ENCODE measurements at places on chromosomes 2 and 18.

GRCh38 chr18:22848615-22849014 is 84.5 kb upstream of the RBBP8 start:
- DNase-seq, result peak; percentile 35

DNA sequence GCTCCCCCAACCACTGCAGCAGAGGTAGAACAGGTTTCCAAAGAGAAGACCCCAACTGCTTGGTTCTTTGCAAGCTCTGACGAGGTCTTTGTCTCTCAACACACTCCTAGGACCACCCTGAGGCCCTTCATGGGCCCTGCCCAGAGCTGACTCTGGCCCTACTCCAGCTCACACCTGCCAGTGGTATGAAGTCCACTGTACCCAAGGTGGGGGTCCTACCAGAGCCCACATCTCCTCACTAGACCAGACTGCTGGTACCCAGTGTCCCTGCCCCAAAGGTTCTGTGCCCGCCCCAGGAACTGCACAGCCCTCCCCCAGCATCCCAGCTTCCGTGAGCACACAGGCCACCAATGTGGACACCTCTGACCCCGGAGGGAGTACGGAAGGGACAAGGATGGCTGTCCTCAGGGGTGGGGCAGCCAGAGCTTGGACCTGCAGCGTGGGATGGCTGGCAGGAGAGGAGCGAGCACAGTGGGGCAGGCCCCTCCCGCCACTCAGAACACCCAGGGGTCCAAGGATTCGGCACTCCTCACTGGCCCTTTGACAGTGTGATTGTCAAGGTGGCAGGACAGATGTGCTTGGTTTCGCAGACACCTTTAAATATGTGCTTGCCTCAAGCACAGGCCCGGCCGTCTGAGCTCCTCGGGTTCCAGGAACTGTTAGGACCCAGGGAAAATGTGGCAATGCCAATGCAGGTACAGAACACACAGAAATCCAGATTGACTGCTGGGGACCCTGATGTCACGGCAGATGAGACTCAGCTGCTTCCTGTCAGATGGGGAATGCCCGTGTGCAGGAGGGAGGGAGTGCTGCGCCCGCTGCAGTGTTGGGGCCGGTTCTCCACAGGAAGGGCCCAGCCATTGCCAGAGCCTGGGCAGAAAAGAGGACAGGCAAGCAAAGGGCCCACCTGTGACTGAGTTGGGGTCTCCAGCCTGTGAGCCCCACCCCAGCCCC is 51.2 kb downstream of the MTERF4 start:
- no peak for DNase-seq

GRCh38 chr18:27794181-27794926 is 382.6 kb downstream of the CDH2 start:
- no peak for DNase-seq

GRCh38 chr2:181848261-181848886 is 43.2 kb upstream of the ITPRID2 start:
- DNase-seq, result no peak

- no peak for DNase-seq
Measured at GRCh38 chr2:21099281-21099907, 24.4 kb upstream of the TDRD15 start.

DNA sequence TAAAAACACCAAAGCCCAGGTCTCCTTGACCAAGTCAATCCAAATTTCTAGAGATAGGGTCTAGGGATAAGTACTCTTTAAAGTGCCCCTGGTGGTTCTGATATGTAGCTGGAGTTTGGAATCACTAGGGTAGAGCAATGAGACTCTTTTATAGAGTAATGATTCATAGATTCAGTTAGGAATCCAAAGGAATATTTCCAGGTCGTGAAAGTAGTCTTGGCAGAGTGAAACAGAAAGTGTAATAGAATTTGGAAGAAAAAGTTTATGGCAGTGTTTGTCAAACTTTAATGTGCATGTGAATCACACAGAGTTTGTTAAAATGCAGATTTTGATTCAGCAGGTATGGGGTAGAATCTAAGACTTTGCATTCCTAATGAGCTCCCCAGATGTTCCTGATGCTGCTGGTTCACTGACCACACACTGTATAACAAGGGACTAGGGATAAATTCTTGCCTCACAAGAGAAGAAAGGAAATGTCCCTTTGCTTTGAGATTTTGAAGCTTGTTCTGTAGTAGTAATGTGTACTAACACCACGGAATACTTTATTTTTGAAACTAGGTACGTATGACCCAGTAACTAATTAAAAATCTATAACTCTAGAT is 1.8 kb downstream of the UPP2 start:
- no peak for DNase-seq

DNA sequence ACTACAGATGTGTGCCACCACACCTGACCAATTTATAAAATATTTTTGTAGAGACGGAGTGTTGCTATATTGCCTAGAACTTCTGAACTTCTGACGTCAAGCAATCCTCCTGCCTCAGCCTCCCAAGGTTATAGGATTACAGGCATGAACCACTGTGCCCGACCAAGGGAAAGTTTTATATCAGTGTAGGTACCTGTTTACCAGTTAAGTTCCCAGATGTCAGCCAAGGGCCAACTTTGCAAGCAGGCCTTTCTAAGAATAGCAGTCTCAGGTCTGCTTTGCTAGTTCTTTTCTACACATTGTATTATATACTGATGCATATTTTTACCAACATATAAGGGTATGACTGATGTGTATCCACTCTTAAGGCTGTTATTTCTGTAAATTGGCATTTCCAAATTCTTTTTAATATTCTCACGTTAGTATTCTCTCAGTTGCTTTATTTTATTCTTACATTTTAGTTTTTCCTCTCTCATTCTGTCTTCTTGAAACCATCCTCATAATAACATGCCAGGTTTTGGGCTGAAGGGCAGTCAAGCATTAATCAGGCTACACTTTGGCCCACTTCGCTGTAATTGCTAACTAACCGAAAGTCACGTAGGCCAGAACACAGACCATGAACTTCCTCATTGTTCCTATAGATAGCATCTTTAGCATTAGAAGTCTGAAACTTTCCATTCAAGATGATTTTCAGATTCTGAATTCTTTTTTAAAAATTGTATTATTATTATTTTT is 25.0 kb upstream of the CXXC1 start:
- peak; percentile 16 for DNase-seq

DNA sequence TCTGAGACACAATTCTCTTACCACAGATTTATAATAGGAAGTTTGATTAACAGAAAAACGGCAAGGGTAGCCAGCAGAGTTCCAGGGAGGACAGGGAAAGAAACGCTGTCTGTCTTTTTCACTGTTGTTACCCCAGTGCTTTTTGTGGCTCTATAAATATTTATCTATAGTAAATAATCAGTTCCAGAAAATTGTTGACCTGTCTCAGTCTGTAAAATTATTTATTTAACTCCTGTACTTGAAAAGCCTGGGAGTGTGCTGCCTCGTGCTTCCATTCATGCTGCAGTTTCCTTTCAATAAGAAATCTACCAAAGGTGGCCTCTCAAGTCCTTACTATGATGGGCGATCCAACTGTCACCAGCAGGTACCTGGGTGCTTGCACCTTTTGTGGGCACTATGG is 102.9 kb downstream of the ETAA1 start:
- no peak for DNase-seq

DNA sequence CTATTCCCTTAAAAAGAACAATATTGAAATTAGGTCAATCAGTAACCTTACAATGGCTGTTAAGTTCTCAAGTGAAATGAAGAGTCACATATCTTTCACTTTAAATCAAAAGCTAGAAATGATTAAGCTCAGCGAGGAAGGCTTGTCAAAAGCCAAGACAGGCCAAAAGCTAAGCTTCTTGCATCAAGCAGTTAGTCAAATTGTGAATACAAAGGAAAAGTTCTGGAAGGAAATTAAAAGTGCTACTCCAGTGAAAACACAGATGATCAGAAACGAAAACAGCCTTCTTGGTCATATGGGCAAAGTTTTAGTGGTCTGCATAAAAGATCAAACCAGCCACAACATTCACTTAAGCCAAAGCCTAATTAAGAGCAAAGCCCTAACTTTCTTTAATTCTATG is 402.6 kb upstream of the ZEB2 start:
- DNase-seq, result no peak

DNA sequence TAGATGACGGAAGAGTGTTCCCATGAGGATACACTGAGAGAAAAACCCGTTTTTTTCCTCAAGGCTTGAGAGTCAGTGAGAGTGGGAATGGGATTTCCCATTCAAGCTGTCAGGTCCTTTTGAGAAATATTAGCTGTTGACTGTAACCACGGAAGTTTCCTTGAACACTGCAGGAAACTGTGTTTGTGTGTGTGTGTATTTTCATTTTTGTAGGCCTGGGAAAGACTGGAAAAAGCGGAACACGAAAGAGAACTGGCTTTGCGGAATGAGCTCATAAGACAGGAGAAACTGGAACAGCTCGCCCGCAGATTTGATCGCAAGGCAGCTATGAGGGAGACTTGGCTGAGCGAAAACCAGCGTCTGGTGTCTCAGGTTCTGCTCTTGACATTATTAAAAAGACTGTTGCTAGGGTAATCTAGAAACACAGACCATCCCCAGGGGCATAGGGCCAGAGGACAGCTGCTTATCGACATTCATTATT is 98.8 kb upstream of the EML6 start:
- peak; percentile 81 for DNase-seq

DNA sequence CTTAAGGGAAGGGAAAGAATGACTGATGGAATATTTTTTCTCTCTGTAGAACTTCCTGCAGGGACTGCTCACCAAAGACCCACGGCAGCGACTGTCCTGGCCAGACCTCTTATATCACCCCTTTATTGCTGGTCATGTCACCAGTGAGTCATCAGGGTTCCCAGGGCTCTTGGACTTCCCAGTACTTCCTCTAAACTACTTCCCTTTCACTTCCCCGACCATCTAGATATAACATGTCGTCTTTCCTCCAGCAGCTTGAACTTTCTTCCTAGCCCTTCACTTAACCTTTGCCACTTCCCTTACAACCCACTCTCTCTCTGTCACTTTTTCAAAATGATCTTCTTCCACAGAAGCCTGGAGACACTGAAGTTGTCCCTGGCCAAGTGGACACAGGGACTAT is 7.2 kb downstream of the STK36 start:
- DNase-seq, result no peak

DNA sequence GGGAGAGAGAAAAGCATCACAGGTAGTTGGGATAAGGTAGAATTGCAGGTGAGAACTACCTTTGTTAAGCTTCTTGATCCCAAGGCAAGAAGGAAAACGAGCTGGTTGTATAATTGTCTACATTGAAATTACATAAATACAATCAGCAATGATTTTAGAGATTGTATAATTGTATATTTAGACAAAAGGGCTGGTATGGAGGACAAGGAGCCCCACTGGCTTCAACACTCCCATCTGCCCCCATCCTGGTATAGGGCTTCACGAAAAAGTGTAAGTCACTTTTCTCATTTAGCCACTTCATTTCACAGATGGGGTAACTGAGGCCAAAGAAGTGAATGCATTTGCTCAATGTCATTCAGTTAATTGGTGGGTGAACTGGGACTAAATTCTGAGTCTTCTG is 103.3 kb downstream of the MYCN start:
- DNase-seq, result no peak

DNA sequence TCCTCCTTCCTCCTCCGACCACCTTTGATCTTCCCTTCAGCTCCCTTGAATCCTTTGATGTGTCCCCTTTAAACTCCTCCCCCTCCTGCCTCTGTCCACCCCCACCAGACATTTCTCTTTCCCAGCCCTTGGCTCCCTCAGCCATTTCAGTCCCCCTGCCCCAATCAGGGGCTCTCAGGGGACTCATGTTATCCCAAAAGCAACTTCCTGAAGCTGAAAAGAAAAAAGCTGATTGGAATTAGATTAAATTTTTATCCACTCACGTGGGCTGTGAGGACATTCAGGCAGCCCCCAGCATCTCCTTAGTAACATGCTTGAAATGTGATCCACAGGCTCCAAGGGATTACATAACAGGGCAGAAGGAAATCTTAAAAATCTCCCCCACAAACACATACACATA is 81.3 kb downstream of the NEURL3 start:
- DNase-seq, result peak; percentile 13

DNA sequence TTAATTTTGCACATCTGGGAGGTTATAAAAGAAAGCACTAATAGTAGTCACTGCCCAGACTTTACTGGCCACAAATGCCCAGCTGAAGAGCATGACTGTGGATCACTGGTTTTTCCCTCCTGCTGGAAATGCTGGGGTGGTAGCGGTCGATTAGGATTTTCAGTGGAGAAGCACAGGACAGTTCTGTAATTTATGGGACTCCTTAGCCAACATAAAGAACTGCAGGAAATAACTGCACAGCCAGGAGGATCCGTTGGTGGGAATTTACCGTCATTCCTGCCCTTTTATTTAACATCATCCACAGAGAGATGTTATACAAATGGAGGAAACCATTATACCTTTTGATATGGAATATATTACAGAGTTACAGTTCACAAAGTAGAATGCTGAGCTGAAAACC is 61.5 kb downstream of the TNFRSF11A start:
- DNase-seq, result no peak

GRCh38 chr2:106028192-106028591 is 165.9 kb downstream of the UXS1 start:
- DNase-seq, result no peak

- no peak for DNase-seq
Measured at GRCh38 chr2:7745369-7745768, 828.2 kb downstream of the RNF144A start.

GRCh38 chr2:10338270-10339188 is 35.8 kb downstream of the HPCAL1 start:
- DNase-seq, result no peak

DNA sequence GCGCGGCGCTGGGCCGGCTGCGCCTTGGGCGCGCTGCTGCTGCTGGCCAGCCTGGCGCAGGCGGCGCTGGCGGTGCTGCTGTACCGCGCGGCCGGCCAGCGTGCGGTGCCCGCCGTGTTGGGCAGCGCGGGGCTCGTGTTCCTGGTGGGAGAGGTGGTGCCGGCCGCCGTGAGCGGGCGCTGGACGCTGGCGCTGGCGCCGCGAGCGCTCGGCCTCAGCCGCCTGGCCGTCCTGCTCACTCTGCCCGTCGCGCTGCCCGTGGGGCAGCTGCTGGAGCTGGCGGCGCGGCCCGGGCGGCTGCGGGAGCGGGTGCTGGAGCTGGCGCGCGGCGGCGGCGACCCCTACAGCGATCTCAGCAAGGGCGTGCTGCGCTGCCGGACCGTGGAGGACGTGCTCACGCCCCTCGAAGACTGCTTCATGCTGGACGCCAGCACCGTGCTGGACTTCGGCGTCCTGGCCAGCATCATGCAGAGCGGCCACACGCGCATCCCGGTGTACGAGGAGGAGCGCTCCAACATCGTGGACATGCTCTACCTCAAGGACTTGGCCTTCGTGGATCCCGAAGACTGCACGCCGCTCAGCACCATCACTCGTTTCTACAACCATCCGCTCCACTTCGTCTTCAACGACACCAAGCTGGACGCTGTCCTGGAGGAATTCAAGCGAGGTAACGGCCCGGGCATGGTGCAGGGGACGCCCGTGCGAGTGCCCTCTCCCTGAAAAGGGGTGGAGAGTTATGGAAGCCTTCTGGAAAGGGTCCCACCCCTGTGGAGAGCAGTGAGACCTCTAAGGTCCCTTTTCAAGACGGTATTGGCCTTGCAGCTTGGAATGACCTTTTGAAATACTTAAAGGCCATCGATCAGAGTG is 1.0 kb downstream of the CNNM3 start:
- no peak for DNase-seq
